Subcutaneous adipose tissue (tissue), 4 donors: ENCODE measurements at places on chromosomes 2 and 18. TPM values are rescaled to one million over a fixed set of nuclear protein-coding genes. Genes with fewer than 3 reads are reported as not detected.

FBXO48 gene
- total RNA-seq = 1.9 TPM

IL1RL2 gene
- total RNA-seq = 0.44 TPM

AMMECR1L gene
- 13.3 TPM for total RNA-seq

EVA1A gene
- not detected for total RNA-seq

MYO5B gene
- total RNA-seq = 1.2 TPM

MROH2A gene
- not detected for total RNA-seq

PLGLB2 gene
- total RNA-seq = 3.6 TPM

CYRIA gene
- total RNA-seq = 21.2 TPM

GALR1 gene
- 0.22 TPM for total RNA-seq

NEUROD1 gene
- not detected for total RNA-seq

GPR39 gene
- total RNA-seq = 1.5 TPM

STAT4 gene
- total RNA-seq = 14.7 TPM

TMEM198 gene
- 1.7 TPM for total RNA-seq

CCBE1 gene
- total RNA-seq = 6.6 TPM

HOXD3 gene
- total RNA-seq = 5.1 TPM

FER1L5 gene
- total RNA-seq = not detected

DNAH7 gene
- 2.3 TPM for total RNA-seq

CHRND gene
- not detected for total RNA-seq

MTCL1 gene
- 1.5 TPM for total RNA-seq

GPR75 gene
- 2.4 TPM for total RNA-seq

PLEKHH2 gene
- total RNA-seq = 85.4 TPM

KCTD18 gene
- 18.9 TPM for total RNA-seq

TUBA3E gene
- total RNA-seq = not detected

STK25 gene
- total RNA-seq = 100.0 TPM

RAB27B gene
- total RNA-seq = 0.34 TPM

GPR35 gene
- 3.9 TPM for total RNA-seq

STARD6 gene
- total RNA-seq = not detected

PIEZO2 gene
- 2.2 TPM for total RNA-seq

OBSL1 gene
- total RNA-seq = 118 TPM

BMP10 gene
- not detected for total RNA-seq

C2orf80 gene
- not detected for total RNA-seq

MTLN gene
- 128 TPM for total RNA-seq

EMX1 gene
- not detected for total RNA-seq

CTAGE1 gene
- not detected for total RNA-seq

AQP12A gene
- total RNA-seq = not detected

C18orf32 gene
- 22.2 TPM for total RNA-seq

COX7A2L gene
- total RNA-seq = 163 TPM

FBXO41 gene
- 3.1 TPM for total RNA-seq

KLHL41 gene
- not detected for total RNA-seq

SLC1A4 gene
- 7.2 TPM for total RNA-seq

ADRA2B gene
- total RNA-seq = 0.66 TPM

PUS10 gene
- 9.2 TPM for total RNA-seq

CD8B2 gene
- not detected for total RNA-seq

TBR1 gene
- not detected for total RNA-seq

CLEC4F gene
- total RNA-seq = not detected

CNGA3 gene
- total RNA-seq = not detected
